ENCODE measurements at places on chromosomes 7 and 10.

DNA sequence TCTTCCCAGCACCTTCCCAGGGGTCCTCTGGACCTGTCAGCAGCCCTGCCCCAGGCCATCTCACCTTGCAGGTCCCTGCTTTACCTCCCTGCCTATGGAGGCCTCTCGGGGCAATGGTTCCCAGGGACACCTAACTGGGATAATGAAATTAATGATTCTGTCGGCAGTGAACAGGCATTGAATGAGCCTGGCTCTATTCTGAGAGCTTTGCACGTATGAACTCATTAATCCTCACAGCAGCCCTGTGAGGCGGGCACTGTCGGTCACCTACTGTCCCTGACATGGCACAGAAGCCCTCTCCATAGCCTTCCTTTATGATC is 22.9 kb downstream of the ADCYAP1R1 start:
- no peak for DNase-seq

DNA sequence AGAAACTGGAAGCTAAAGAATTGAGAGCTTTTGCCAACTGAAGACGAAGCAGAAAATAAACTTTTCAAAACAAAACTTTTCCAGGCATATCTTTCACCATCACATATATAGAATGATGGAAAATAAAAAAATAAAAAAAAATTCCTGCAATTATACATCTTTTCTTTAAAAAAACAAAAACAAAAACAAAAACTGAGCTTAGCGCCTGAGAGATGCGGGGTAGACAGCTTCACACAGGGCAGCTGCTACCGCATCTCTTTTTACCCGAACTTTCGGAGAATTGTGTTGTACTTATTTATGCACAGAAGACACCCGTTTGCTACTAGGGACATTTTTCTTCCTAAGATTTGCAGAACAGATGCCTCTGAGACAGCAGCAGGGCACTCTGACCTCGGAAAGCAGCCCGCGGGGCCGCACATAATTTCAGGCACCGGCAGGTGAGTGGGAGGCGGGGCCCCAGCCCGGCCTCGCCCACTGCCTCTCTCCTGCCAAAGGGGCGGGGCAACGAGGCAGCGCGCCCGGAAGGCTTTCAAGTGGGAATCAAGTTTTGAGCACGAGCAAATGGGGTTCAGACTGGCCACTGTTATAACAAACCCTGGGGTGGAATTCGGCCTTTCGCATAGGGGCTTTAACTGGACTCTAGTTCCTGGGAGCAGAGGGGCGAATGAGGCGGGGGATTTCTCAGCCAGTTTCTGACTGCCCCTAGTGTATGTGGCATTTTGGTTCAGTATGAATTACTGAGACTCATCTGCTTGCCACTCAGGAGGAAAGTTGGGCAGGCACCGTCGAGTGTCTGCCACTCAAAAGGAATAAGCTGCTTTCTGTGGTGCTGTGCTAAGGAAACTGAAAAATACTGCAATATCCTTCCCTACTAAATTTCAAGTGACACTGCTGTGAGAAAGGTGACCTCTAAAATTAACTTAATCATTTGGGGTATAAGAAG is 18.5 kb upstream of the FAM133B start:
- no peak for DNase-seq

DNA sequence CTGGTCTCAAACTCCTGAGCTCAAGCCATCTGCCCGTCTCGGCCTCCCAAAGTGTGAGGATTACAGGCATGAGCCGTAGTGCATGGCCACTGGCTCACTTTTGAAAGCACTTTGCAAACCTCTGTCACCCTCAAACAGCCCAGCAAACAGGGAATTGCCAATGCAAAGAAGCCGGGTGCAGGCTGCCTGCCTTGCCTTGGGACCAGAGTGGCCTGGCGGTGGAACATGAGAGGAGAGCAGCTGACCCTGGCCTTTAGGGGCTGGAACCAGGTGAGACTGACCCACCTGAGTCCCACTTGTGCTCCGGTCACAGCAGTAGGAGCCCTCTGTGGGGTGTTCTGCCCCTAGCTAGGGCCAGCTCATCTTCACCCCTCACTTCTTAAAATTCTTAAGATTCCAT is 237.1 kb upstream of the GALNT17 start:
- DNase-seq = no peak

DNA sequence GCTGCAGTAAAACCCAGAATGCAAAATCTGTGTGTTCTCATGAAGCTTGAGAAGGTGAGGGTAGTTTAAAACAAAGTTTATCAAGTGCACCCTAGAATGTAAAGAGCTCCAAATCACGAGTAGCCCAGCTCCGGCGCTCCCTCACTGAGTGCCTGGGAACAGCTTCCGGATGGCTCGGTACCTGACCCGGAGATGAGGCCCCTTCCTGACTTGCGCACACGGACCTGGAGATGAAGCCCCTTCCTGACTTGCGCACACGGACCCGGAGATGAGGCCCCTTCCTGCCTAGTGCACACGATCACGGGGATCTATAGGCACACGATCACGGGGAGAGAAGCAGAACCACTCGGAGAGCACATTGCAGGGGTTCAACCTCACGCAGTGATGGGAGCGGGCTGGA is 322.1 kb upstream of the RNF32 start:
- no peak for DNase-seq

DNA sequence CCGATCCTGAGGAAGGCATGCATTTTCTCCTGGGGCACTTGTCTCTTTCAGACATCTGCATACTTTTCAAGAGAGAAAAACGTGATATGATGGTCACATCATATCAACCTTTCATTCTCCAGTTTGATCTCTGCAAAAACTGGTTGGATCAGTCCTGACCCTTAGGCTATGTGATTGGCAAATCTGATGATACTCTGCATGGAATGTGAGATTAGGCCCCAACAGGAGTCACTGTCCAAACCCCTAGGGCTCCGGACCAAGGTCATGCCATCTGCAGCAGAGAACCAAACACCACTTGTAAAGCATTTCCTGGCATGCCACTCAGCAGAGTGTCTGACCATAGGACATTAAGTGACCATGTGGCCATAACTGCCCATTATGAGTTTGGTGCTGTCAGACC is 8.6 kb downstream of the GCK start:
- DNase-seq = no peak
